ENCODE measurements at places on chromosomes 2 and 18.

- no peak for DNase-seq
Measured at GRCh38 chr2:230439590-230439989, 23.6 kb downstream of the SP100 start.

- DNase-seq, result no peak
Measured at GRCh38 chr2:236765478-236765877, 195.9 kb downstream of the ACKR3 start.

DNA sequence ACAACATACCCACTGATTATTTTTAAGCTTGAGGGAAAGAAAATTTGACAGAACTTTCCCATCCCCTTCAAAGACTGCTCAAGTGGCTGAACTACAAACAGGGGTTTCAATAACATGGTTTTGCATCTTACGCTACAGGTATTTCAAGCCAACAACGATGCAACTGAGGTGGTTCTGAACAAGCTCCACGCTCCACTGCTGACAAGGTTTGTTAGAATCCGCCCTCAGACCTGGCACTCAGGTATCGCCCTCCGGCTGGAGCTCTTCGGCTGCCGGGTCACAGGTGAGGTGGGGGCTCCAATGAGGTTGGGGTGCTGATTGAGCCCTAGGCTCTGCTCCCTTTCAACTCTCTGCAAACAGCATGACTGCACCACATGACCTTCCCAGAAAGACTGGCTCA lies 58.1 kb downstream of the NRP2 start:
- no peak for DNase-seq

DNA sequence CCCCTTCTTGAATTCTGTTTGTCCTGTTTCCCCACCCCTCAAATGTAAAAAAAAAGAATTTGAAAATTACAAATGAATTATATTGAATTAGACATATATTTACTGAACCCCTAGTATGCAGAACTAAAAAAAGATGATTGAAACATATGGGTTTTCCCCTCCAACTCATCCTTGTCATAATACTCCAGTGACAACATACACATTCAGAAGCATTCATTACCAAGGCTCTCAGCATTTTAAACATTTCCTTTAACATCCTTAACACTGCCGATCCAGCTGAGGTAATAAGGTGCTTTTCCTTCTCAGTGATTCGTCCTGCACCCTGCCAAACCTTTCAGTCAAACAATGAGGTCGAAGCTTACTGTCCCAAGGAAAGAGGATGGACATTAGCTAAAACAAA lies 53.1 kb upstream of the DTNB start:
- no peak for DNase-seq

DNA sequence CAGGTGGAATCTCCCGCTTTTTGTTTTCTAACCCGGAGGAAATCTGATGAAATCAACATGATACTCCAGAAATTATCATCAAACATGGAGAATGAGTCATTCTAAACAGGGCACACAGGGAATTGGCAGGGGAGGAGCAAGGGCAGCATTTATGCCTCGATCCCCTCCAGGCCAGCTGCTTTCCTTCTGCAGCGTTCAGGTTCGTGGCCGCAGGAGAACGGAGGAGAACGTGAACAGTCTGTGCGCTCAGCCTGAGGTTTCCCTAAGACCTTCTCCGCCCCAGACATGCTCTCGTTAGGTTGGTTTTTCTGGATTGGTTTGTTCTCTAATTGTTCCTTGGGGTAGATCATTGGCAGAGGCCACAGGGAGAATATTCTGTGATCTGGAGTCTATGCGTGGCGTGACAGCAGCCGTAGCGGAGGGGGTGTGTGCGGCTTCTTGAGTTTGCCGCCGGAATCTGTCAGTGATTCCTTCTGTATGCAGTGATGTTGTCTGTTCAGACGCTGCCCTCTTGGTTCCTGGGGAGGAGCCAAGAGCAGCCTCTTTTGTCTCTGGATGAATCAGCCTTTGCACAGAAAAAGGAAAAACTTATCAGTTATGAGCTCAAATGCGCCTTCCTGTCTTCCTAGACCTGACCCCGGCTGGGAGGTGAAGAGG lies 75.9 kb downstream of the SH3BP4 start:
- DNase-seq, result no peak

DNA sequence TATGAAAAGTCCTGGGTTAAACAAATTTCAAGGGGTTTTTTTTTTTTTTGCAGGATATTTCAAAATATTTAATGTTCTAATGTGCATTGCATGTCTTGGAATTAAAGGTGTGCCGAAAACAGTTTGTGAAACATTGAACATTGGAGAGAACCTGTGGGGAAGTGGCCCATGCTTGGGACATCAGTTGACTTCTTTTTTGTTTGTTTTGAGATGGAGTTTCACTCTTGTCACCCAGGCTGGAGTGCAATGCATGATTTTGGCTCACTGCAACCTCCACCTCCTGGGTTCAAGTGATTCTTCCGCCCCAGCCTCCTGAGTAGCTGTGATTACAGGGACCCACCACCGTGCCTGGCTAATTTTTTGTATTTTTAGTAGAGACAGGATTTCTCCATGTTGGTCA lies 71.0 kb upstream of the RAPH1 start:
- DNase-seq, result no peak

DNA sequence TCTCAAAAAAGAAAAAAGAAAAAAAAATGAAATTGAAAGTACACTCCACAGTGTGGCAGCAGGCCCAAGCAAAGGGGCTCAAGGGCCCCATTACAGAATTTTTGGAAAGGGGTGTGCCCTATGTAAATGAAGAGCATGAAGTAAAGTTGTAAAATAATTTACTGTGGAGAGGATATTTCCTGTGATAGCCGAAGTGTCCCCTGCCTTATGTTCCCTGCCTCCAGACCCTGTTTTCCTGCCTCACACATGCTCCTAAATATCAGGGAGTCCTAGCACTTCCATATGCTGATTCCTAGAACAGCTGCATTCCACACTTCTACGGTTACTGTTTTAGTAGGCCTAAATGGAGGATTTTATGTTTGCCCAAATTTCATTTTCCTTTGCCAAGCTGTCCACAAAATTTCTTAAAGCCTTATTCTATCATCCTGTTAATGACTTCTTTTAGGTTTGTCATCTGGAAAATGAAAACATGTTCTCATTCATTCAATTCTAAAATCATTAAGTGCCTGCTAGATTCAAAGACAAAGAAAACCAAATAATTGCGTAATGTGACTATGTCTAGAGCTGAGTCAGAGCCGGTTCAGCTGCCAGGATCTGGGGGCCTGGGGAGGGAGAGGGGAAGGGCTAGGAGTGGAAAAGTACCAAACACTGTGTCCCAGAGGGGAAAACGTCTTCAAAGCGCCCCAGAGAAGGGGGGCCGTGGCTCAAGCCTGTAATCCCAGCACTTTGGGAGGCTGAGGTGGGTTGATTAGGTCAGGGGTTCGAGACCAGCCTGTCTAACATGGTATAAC lies 25.9 kb upstream of the IMPA2 start:
- DNase-seq, result no peak

- DNase-seq, result peak; percentile 56
Measured at GRCh38 chr2:108978709-108979111, 10.3 kb downstream of the EDAR start.

- no peak for DNase-seq
Measured at GRCh38 chr2:62894966-62895631, 155.5 kb upstream of the OTX1 start.

DNA sequence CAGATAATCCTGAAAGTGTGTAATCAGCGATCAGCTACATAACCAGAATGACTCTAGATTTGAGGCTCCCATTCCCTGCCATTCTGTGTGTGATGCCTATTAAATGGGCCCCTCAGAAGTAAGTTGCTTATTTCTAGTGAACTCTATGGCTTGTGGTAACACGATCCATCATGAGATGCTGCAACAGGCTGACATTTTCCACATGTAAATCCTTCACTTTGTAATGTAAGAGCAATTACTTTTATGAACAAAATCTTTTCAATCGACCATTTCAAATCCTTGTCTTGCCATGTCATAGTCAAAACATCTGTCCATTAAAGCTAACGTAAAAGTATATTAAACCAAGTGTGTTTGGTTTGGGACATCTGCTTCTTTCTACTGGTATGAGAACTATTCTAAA lies 175.9 kb upstream of the ETAA1 start:
- no peak for DNase-seq

GRCh38 chr2:109369671-109370191 lies 240.7 kb downstream of the SH3RF3 start:
- DNase-seq, result no peak

DNA sequence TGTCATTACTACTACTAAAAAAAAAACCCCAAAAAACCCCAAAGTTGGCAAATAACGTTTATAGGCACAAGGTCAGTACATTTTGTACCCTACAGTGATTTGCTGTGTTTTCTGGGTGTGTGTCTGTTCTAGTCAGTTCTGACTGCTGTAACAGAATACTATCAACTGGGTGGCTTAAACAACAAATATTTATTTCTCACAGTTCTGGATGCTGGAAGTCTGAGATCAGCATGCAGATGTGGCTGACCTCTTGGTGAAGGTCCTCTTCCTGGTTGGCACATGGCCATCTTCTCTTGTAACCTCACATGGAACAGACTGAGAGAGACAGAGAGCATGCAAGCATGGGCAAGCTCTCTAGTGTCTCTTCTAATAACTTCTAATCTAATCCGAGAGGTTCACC lies 103.1 kb downstream of the CERS6 start:
- DNase-seq, result no peak

DNA sequence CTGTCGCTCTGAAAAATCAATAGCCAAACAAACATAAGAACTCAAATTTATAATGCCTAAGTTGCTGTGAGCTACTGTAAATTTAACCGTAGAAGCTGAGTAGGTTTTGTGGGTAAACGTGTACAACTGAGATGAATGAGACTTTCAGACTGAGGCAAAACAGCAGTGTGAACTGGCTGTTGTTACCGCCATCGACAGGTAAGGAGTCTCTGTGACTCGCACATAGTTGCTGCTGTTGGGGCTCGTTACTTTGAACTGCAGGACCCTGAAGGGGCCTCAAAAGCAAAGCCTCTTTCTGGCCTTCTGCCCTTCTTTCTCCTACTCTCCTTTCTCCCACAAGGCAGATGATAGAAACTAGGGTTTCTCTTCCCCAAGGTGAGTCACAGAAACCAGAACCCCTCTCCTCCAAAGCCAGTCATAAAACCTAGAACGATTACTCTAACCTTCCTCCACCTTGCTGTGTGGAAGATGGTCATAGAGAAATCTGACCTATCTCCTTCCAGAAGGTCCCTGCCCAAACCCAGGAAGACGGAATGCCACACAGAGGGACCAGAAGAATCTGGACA lies 101.2 kb downstream of the DLGAP1 start:
- no peak for DNase-seq

DNA sequence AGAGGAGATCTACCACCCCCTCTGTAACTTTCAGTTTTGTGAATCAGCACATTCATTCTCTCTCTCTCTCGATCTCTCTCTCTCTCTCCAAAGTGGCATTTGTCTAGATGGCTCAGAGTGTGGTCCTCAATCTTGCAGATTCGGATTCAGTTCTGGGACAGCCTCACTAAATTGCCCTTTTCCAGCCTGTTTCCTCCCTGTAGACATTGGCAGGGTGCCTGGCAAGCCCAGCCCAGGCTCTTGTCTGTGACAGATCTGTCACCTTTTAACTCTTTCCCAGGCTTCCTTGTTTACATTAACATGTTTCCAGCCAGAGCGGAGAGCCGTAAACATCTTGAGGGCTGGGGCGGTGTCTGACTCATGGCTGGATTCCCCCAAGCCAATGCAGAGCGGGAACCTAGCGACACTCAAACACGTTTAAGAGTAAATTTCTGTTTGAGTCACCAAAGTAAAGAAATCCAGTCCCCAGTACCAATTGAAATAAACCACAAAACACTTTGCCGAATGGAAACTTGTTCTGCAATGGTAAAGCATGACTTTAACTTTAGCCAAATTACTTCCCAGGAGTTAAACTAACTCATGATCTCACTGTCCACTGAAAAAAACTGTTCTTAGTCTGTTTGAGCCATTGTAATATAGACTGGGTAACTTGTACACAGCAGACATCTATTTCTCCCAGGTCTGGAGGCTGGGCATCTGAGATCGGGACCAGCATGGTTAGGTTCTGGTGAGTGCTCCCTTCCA lies 6.6 kb upstream of the CYP27C1 start:
- no peak for DNase-seq

- DNase-seq, result no peak
Measured at GRCh38 chr2:137192366-137193310, 427.3 kb downstream of the THSD7B start.

GRCh38 chr18:79258447-79258846 lies 137.3 kb upstream of the NFATC1 start:
- DNase-seq, result no peak

DNA sequence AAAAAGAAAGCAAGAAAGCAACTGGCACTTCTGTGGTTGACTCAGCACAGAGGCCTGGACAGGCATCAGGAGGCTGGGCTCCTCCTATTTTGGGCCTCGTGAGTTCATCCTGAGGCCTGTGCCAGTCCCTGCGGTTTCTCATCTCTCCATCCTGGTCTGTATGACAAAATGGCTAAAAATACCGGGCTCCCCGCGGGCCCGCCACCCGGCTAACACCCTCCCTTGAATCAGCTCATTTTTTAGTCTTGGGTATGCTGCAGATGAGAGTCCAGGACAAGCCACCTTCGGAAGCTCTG lies 62.3 kb upstream of the YWHAQ start:
- DNase-seq, result no peak

DNA sequence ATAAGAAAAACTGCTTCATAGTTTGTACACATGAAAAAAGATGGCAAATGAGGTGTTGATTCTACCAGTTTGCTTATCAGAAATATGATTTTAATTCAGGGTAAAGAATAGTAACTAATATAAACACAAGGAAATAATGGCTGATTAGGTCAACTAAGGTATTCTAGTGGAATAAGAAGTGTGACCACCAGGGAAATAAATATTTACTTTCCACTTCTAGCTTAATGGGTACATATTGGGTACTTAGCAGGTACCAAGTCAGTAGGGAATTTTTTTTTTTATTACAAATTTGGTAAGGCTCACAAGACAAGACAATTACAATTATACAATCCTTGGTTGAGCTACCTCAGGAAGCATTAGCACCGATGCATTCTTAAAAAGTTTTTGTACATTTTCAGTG lies 135.7 kb downstream of the PLEKHA3 start:
- DNase-seq, result no peak

DNA sequence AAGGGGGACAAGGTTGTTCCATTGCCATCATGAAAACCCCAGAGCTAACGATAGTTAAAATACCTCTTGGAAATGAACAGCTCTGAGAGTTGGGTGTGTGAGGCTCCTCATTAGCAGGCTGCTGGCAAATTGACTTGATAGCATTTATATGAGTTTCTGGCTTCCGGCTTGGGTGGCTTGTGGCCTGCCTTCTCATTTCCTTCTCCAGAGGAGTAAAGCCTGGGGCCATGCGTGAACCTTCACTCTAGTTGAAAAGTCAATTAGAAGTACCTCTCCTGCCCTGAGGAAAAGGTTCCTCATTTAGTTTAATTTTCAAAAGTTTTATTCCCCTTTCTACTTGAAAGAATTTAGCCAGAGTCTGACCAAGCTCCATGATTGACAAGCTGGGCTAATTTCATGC lies 67.1 kb downstream of the MGAT5 start:
- DNase-seq, result no peak

DNA sequence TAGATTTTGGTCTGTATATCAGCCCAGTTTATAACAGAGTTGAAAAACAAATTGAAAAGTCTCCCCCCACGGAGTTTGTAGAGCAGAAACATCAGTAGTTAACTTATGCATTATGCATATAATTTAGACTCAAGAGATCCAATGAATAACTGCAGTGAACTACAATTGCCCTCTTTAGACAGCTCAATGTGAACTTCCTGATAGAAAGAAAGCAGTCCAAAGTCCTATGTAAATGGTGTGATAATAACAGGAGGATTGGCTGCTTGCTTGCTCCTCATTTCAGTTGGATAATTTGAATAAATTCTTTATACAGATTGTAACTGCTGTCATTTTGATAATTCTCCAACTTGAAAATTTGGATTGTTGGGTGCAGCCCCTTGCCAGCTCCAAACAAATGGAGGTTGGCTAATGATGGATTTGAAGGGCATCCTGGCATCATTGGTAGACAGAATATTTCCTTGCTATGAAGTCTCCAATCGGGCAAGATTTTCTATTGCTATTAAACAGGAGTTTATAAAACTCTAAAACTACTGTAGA lies 297.1 kb downstream of the ASXL3 start:
- DNase-seq, result no peak
